ENCODE measurements at places on chromosomes 2 and 18.

GRCh38 chr18:75246721-75247610 is 36.4 kb downstream of the TSHZ1 start:
- no peak for DNase-seq

- no peak for DNase-seq
Observed at GRCh38 chr2:117718048-117718447, 96.4 kb upstream of the DDX18 start.

- no peak for DNase-seq
Observed at GRCh38 chr2:112253261-112253815, 1.5 kb downstream of the ZC3H8 start.

DNA sequence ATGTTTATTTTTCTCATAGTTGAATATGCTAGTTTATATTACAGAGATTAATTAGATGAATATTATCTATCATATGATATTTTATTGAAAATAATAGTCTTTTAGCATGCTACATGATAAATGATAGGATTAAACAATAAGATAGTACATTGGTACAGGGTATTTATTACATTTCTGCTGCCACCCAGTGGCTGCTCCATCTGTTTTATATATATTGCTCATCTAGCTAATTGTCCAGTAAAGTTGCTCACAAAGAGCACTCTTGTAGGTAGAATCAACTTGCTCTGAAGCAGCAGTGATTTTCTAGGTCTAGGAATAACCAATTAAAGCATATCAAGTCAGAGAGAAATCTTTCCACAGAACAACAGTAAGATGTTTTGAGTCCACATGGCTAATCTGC is 183.3 kb downstream of the ASXL3 start:
- no peak for DNase-seq
